ENCODE measurements at places on chromosomes 16 and 17.

- DNase-seq: no peak
These were observed 41.2 kb downstream of the PRKCA start for GRCh38 chr17:66343531-66344078.

DNA sequence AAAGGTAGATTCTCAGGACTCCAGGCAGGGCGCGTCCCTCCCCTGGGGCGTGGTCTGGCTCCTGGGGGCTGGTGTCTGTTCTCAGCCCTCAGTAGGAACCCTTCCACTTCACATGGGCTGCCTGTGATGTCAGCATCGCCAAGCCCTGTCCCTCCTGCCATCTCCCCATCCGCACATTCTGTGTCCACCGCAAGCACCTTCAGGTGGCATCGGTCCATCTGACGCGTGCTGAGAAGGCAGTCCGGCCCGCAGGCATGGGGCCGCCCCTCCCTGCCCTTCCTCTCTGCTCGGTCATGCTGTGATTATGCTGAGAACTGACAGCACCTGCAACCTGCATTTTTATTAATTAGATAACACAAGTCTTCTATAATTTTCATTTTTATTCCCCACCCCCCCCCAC, 12.7 kb upstream of the DNAH17 start:
- no peak for DNase-seq

GRCh38 chr16:72854267-72854959, 193.5 kb downstream of the ZFHX3 start:
- no peak for DNase-seq

DNA sequence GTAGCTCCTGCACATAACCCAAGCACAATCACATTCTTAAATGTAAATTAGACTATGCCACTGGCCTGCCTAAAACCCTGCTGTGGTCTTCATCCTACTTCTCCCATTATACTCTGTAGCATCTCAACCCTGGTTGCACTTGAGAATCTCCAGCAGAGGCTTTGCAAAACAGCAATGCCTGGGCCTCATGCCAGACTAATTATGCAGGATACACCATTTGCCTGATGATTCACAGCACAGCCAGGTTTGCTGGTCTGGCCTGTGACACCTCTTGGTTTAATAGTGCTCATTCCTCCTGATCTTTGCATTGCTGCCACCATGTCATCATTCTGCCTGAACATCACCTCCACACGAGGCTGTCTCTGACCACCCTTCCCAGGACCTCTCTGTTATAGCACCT, 491.9 kb upstream of the TOM1L1 start:
- no peak for DNase-seq

All from caudate nucleus (tissue), 63 donors.